Psoas muscle (tissue), 8 donors: ENCODE measurements at places on chromosomes 4 and X.
A peak's percentile ranks its signal among the peaks of the same experiment; 100 is the strongest.

DNA sequence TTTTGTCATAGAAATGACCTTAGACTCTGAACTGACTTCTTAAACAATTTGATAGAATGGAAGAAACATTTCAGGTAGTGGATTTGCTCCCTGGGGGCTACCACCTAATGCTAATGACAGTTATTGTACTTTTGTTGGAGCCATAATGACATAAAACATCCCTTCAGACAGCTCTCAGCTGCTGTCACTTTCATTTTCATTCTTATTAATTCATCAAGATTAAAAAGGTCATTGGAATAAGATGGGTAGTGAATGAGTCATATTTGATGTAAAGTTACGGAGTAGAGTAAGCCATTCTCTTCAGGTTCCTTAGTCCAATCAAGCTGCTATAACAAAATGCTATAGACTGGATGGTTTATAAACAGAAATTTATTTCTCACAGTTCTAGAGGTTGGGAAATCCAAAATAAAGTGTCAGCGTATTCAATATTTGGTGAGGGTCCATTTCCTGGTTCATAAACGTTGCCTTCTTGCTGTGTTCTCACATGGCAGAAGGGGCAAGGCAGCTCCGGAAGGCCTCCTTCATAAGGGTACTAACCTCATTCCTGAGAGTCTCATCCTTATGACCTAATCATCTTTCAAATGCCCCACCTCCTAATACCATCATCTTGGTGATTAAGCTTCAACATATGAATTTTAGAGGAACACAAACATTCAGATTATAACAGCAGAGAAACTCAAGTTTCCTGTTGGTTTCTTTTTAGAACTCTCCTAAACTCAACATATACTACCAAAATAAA is 268.5 kb downstream of the ARAP2 start:
- no peak for DNase-seq

- DNase-seq: no peak
Measured at GRCh38 chr4:61200187-61200915, at the start of gene ADGRL3. TSS of gene ADGRL3 (plus strand) at chr4:61200326.

GRCh38 chr4:130478406-130478805 is 1382.5 kb downstream of the C4orf33 start:
- DNase-seq: no peak

DNA sequence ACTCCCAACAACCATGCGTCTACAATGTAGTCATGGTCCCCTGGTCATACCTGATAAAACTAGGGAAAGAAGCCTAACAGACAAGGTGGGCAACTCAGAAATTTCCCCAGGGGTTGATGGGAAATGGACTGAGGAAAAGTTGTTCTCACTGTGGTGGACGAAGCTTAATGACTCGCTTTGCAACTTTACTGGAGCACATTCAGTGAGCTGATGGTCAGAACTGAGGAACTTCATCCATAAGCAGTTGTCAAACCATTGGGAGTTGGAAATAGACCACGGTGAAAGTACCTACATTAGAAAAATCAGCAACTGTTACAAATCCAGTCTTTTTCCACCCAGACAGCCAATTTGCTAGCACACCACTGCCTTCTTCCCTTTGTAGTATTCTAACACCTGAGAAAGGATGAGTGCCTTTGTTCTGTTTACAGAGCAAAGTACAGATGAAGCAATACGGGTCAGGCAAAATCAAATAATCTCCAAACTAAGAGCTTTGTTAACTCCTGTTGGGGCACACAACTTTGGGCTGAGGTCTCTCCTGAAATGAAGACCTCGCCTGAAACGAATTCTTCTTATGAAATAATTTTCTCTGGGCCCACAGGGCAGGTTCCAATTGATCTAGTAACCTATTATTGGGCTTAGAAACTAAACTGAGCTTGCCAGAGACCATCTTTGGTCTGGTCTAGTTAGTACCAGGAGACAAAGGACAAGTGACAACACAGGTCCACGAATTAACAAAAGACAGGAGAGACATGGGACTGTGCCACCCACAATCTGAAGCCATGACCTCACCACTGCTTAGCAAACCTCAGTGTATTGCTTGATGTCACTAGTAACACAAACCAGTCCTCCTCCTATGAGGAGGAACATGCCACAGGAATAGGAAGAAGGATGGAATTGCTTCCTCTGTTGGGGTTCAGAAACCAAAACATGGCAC is 58.9 kb upstream of the NFKB1 start:
- no peak for DNase-seq

DNA sequence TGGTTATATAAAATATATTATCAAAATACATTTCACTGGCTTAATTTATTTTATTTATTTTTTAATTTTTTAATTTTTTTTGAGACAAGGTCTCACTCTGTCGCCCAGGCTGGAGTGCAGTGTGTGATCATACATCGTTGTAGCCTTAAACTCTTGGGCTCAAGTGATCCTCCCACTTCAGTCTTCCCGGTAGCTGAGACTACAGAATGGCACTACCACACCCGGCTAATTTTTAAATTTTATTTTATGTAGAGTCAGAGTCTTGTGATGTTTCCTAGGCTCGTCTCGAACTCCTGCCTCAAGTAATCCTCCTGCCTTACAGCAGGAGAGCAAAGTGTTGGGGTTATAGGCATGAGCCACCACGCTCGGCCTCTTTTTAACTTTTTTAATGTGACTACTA is 143.8 kb downstream of the CEP135 start:
- no peak for DNase-seq

DNA sequence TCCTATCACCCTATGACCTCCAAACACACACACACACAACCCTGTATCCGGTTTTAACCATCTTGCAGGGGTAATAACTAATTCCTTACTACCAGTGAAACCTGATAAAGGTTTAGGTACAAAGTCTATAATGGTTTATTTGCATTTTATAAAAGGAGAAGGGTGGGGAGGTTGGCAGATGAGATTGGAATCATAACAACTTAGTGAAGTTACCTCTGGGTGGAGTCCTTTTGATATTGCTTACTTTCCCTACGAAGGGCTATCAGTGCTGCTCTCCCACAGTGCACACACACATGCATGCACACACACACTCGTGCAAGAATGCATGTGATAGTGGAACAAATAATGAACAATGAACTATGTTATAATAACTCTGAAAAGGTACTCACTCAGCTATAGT is 56.1 kb downstream of the CCSER1 start:
- no peak for DNase-seq

- DNase-seq: no peak
Measured at GRCh38 chr4:93710847-93711430, 117.6 kb upstream of the ATOH1 start.

- DNase-seq: no peak
Measured at GRCh38 chrX:70480660-70481018, 36.0 kb downstream of the DLG3 start.

DNA sequence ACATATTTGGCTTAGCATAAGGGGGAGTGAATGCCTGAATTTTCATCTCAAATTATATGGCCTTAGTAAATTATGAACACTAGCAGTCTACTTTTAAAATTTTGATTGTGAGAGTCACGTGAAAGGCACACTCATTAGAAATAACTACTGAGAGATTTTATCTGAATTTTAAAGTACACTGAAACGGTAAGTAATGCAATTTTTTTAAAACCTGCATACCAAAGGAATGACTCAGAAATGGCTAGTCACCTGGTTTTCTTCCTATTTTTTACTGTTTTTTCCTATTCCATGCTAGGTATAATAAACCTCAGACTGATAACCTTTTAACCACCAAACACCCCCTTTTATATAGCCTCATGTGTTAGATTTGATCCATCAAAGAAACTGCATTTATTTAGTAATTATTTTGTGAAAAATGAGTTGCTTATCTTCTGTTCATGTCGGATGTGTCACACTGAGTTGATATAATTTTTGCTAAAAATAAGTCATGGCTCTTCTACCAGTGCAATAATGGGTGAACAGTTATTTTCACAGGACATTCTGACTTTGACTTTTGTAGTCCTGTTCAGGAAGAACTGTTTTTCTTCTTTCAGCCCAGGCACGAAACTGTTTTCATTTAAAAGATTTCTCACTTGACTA is 40.4 kb downstream of the CPEB2 start:
- DNase-seq: no peak

DNA sequence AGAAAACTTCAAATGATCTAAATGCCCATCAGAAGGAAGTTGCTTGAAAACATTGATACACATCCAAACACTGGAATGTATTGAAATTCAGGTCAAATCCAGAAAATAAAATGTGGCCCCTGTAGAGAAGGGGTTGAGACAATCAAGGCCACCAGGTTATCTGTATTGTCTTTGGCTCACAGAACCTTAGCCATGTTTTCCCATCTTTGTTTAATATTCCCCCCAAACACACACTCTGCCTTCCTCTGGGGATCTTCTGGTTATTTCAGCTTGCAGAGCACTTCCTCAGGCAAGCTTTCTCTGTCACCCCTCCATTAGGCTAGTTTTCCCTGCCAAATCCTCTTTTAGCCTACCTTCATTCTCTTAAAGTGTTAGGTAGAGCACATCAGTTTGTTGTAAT is 30.5 kb downstream of the PAGE2 start:
- DNase-seq: no peak

DNA sequence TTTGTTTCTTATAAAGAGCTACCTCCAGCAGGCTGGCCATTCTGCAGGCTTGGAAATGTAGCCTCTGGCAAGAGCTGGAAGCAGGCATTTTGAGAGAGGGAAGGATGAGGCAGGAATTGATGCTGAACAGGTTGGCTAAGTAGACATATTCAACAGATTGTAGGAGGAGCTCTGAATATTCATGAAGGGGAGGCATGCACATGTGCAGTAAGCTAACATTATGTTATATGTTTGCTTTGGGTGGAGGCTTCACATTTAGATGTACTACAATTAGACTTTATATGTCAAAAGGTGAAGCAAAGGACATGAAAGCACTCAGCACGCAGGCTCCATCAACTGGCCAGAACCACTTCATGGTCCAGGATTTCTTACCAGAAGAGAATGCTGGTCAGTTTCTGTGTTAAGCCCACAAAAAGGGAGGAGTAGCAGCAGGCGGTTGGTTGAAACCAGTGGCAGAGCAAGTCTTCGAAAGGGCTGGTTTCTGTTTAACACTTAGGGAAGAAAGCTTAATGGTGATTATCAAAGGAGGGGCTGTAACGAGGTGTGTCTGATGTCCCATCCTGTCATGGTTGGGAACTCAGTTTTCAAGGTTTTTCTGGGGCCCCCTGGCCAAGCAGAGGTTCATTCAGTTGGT is 54.8 kb downstream of the FGFBP1 start:
- no peak for DNase-seq

DNA sequence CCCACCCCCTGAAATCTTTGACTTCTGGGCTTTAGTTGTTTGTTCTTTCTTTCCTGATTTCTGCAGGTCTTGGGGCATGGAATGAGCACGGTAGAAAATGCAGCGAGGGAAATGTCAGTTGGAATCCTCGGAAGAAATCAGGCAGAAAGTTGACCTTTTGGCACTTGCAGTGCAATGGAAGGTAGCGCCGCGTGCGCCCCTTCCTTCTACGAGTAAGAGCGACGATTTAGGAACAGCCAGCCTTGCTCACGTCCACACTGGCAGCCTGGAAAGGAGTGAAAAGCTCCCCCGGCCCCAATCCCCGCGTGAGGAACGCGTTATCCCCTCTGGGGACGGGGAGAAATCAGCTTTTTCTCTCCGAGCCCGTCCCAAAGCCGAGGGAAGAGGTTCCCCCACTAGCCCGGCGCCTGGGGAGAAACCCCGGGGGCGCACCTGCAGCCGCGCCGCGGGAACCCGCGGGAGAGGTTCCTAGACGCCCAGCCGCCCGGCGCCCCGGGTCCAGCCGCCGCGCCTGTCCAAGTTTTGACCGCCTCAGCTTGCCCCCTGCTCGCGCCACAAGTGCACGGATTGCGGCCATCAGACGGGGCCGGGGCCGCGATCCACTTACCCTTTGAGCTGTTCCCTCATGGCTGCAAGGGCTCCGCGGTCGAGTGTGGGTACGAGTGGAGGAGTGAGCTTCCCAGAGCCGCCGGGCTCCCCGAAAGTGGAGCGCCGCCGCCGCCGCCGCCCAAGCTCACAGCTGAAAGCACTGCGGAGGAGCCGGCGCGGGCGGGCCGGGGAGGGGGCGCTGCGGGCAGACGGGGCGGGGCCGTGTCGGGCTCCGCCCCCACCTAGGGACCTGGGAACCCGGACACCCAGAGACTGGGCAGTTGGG is 194.6 kb upstream of the FTHL17 start:
- DNase-seq: peak; percentile 38

DNA sequence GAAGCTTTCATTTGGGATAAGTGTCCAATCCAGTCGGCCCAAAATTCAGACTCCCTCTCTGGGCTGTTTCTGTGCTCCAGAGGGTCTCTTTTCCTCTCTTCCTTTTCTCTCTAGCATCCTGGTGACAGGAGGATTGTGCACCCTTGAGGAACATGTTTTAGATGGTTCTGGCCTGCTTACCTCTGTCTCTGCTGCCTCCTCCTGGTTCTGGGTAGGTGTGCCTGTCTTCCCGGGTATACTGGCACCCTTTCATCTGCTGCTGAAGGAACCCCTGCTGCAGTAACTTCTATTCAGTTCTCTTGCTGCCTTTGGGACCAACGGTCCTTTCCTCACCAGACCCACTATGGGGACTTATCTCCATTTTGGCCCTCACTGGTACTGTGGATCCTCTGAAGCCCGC is 53.2 kb downstream of the HMGB2 start:
- no peak for DNase-seq

DNA sequence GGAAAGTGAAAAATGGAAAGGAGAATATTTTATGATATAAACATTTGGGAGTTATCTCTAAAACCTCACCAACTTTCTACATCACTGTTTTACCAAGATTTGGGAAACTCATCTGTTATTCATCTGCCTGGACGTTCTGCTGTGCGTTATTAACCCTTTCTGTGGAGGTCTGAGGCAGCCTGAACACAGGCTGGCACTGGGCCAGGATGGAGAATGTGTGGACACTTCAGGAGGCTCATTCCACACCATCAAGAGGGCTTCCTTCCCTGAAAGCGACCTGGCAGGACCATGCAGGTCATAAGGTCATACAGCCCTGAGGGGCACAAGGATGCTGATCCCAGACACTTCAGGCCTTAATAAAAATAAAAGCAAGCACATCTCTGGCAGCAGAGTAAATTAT is 31.2 kb upstream of the TMEM184C start:
- no peak for DNase-seq

- DNase-seq: no peak
Measured at GRCh38 chrX:8906299-8906938, 105.2 kb upstream of the FAM9A start.

DNA sequence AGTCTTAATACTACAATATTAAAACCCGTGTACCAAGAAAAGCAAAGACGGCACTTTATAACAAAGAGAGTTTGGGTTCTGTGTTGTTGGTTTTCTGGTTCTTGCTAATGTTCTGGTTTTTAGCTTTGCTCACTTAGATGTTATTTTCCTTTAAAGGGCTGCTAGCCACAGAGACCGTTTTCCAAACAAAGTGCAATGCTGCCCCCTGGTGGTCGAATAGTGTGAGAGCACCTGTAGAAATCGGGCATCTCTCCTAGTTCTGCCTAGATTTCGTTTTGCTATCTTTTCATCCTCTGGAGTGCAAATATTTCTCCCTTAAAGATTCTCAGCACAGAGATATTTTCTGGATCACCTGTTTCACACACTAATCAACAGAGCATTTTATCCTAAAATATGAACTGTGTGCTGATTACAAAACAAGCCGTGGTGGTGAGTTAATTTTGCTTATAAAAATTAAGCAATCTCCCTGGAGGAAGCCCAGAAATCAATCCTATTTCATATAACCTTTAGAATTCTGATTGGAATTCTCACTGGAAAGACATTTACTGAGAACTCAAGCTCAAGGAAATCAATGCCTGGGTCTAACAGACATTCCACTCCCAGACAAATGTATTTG is 334.5 kb upstream of the NOCT start:
- DNase-seq: peak; percentile 80
